ENCODE measurements at places on chromosomes 7 and 10.
A peak's percentile ranks its signal among the peaks of the same experiment; 100 is the strongest.

DNA sequence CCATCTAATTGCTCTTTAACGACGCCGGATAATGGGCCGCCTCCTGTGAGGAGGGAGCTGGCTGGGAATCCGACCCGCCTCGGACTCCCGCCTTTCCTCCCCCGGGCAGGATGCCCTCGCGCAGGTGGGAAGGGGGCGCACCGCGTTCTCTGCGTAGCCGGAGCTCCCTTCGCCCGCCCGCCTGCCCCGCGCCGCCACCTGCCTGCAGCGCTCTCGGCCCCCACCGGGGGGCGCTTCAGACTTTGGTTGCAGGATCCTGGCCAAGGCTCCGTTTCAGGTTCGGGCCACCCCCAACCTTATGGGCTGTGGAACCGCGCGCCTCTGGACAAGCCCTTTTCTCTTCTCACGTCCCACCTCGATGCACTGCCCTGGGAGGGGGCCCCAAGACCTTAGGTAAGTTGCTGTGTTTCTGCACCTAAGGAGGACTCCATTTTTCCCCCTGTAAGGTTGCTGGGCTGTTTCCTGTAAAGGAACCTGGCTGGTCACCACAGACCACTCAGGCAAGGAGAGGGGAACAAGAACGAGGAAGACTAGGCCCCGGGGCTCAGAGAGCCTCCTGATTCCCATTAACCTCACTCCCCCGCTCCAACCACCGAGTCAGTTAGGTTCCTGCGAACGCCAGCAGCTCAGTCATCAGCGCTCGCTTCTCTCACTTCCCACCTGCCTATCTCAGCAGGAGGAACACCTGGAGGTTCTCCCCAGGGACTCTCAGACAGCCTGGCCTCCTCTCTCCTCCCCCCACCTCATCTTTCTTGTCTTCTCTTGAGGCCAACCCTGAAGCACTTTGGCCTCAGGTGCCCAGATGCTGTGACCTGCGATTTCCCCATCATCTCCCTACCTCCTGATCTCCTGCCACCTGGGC lies 11.3 kb upstream of the KAZALD1 start:
- DNase-seq = peak; percentile 75

DNA sequence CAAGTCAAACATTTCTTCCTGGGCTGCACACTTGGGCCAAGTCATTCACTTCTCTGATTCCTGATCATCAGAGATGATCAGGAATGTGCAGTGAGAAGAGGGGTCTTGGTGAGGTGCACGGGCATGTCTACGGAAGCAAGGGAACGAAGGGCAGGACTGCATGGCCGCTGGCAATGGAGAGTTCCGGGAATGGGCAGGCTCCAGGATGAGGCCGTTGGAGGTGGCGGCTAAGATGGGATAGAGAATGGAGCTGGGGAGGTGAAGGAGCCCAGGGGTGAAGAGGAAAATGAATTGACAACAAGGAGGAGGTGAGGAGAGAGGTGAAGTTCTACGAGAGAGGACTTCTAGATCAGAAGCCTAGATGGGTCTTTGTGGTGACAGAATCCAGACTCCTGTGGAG lies 260.0 kb downstream of the GRID1 start:
- no peak for DNase-seq

DNA sequence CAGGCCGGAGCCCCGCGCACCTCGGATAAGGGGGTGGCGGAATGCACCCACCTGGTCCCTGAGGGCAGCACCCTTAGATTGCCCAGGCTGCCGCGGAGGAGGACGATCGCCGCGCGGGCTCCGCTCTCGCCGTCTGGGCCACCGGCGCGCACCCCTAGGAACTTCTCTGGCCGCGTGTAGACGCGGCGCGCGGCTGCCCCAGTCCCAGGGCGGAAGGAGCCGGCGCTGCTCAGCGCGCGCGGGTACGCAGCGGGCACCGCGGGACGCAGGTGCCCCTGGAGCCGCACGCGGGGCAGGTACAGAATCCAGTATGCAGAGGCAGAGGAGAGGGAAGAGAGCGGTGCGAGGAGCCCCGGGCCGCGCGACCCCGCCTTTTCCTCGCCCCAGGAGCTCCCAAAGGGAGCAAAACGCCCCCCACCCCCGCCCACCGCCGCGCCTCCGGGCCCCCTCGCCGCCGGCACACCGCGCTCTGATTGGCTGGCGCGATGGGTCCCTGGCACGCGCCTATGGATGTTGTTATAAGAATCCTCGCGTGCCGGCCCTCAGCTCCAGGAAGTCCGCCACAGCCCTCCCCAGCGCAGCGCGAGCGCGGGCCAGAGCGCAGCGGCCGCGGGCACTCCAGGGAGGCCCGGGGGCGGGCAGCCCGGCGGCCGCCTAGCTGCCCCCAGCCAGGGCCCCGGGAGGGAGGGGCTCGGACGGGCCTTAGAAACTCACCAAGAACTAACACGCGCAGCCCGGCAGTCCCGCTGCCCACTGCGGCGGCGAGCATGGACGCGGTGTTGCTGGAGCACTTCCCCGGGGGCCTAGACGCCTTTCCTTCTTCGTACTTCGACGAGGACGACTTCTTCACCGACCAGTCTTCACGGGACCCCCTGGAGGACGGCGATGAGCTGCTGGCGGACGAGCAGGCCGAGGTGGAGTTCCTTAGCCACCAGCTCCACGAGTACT lies at the start of gene PTF1A:
PTF1A (plus strand) TSS at position 549 of the 948 bp plus-strand sequence; CDS start at position 768, 219 bp downstream.
- DNase-seq = peak; percentile 18

DNA sequence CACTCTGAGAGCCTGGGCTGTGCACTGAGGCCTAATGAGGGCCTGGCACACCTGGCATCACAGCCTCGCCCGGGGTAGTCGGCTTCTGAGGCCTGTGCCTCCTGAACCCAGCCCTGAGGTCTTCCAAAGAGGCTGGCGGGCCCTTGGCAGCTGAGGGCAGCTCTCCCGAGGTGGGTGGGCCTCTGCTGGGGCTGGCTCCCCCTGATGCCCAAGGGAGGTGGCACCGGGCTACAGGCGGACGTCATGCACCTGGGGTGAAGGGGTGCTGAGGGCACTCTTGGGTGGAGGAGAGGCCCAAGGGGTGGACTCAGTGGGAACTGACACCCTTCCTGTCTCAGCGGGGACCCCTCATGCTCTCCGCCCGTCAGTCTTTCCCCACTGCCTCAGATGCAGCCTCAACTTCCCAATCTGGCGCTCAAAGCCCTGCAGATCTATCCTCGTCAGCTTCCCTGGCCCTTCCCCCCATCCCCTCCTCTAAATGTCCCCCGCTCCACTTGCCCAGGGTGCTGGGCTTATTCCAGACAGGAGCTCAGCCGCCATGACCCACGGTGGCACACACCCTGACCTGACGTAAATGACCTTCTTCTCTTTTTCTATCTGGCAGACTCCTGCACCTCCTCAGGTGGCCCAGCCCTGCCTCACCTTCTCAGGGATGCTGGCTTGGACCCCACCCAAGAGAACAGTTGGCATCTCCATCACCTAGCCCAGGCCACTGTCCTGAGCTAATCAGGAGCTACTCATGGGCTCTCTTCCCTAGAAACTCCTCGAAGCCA lies 38.2 kb downstream of the MYL10 start:
- no peak for DNase-seq

- peak; percentile 59 for DNase-seq
Measured at GRCh38 chr10:97195706-97196222, 10.0 kb upstream of the SLIT1 start.

GRCh38 chr7:99498546-99498944 lies 1.5 kb downstream of the ZNF394 start:
- DNase-seq = peak; percentile 19

DNA sequence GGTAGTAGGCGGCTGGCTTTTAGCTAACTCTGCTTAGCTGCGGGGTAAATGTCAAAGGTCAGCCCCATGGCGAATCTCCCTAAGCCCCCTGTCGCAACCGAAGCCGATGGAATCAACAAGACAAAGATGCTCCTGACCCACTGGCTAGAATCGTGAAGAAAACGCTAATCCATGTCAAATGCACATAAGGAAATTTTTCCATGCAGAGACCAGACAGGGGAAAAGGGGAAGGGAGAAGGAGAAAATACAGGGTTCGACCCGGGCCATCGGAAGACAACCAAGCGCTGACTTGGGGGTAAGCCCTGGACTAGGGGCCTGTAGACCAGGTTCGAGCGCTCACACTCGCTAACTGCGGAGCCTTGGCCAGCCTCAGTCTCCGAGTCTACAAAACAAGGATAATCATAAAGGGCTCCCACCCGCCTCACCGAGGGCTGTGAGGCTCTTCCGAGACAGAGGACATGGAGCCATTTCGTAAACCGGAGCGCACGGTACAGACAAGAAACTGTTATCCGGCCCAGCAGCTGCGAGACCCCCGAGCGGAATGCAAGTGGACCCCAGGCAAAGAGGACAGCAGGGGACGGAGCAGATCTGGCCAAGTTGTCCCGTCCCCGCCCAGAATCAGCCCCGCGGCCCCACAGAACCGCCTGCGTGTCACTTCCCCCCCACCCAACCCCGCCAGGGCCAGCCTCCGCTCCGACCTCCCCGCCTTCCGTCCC lies 507 bp downstream of the SAR1A start:
- DNase-seq = peak; percentile 43

All from NCI-H82 (cell line).